ENCODE measurements at places on chromosomes 16 and 17.

DNA sequence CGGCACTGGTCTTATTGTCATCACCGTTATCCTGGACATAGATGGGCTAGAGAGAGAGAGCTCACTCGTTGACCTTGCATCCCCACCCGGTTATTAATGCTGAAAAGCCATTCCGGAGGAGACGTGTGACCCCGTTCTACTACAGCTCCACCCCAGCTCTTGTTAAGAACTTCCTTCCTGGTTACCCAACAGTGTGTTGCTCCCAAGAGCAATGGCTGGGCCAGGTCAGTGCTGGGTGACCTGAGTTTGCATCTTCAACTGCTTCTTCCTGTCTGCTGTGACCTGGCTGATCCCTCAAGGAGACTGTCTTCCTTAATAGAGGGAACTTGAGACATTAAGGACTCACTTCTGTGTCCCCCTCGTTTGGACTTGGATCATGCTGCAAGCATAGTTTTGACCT, 96.1 kb upstream of the SDK2 start:
- DNase-seq = no peak

DNA sequence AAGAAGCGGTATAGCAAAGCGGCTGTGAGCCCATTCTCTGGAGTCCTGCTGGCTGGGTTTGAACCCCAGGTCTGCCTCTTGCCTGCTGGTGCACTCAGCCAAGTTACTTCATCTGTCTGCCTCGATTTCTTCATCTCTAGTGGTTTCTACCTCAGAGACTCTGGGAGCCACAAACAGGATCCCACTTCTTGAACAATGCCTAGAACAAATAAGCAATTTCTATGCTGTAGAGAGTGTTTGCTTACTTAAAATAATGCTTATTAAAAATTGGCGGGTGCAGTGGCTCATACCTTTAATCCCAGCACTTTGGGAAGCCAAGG, 75.5 kb downstream of the CMIP start:
- no peak for DNase-seq

DNA sequence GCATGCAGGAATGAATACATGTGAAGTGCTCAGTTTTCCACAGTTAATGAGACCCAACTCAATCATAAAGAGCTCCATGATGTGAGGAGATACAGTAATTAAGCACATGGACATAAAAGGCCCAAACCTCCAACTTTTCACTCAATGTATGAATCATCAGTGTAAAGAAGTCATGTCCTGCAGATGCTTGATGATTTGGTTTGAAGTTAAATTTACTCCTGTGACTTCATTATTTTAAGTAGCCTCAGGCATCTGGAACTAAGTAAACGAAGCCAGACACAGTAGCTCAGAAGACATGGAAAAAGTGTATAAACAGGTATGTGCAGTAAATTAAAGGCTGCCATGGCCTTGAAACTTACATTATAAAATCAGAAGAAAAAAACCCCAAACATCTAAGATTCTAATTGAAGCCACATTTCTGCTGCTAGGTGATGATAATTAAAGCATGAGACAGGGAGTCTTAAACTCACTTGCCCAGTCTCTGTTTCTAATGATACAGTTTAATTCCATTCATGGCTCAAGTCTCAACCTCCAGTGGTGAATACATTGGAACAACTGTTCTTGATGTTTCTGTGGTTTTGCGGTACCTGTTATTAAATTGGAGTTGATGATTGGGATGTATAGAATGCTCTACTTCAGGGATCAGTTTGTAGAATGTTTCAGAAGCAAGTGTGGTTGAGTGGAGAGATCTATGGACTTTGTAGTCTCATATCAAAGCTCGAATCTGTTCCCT, 28.9 kb upstream of the CCL2 start:
- no peak for DNase-seq

- no peak for DNase-seq
These were observed 3.8 kb downstream of the TNFSF12 start for GRCh38 chr17:7552621-7553051.

GRCh38 chr16:81447383-81448101, 2.9 kb downstream of the CMIP start:
- no peak for DNase-seq

GRCh38 chr16:23768581-23768980, 13.8 kb downstream of the CHP2 start:
- DNase-seq = no peak

GRCh38 chr17:37710344-37710886, 34.4 kb downstream of the HNF1B start:
- DNase-seq = no peak

GRCh38 chr16:84554627-84555328, 50.3 kb upstream of the MEAK7 start:
- no peak for DNase-seq

DNA sequence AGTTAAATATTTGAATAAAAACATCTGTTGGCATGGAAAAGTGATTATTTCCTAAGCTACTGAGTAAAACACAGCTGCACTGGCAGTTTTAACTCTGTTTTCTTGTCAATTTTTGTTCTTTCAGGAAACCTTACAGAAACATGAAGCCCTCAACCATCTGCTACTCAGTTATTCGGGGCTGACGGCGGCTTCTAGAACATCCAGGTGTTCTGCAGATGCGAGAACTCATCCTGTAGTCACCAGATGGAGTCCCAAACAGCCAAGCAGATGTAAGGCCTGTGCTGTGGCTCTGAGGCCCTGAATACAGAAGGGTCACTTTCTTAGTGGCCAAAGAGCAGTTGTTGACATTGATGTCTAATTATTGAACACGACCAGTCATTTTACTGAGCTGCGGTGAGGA, 15.5 kb downstream of the ARSG start:
- DNase-seq = no peak

- no peak for DNase-seq
These were observed 105.5 kb downstream of the KPNA2 start for GRCh38 chr17:68141050-68141449.

DNA sequence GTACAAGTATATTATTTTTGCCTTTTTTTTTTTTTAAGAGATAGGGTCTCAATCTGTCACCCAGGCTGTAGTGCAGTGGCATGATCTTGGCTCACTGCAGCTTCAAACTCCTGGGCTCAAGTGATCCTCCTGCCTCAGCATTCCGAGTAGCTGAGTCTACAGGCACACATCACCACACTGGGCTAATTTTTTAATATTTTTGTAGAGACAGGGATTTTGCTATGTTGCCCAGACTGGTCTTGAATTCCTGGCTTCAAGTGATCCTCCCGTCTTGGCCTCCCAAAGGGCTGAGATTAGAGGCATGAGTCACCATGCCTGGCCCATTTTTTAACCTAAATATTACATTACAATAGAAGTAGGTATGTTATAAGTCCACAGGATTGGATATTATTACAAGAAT, 3.2 kb downstream of the TERB1 start:
- no peak for DNase-seq

DNA sequence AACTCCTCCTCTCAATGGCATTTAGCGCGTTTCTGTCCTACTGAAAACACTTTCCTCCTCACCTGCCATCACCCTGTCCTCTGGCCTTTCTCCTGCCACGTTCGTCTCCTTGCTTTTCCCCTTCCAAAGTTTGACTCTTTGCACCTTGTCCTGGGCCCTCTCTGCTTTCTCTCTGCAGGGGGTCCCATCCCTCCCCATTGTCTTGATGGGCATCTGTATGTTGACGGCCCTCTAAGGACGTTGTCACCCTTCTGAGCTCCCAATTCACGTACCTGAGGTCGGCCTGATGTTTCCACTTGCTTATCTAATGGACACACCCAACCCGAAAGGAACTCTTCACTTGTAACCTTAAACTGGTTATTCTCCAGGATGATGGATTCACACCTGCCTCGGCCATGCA, 170.4 kb downstream of the WSCD1 start:
- DNase-seq = no peak

GRCh38 chr16:51818342-51818944, 667.4 kb upstream of the SALL1 start:
- no peak for DNase-seq

DNA sequence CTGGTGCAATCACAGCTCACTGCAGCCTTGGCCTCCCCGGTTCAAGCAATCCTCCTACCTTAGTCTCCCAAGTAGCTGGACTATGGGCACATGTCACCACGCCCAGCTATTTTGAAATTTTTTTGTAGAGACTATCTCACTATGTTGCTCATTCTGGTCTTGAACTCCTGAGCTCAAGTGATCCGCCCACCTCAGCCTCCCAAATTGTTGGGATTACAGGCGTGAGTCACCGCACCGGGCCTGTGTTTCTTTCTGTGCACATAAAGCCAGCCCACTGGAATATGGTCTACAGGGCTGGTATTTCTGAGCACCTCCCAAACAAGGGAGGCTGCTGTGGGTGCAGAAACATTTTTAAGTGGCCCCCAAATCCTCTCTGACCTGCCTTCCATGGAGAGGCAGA, 8.4 kb downstream of the TMEM95 start:
- DNase-seq = no peak

GRCh38 chr17:3695129-3695722, 729 bp downstream of the P2RX5 start:
- DNase-seq = no peak

DNA sequence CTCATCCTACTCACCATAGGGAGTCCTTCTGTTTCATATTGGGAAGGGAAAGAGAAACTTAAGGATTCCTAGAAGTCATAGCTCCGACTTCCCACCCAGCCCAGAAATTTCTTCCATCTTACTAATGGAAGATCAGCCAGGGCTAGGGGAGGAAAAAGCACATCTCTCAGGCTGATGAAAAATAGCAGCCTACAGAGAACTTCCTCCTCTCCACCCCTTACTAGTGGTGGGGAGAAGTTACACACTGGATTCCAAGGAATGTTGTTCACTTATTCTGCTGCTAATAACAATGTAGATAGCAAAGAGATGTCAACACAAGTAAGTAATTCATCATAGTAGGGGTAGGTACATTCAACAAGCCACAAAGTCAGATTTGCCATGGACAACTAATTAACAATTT, 94.4 kb downstream of the SPACA3 start:
- no peak for DNase-seq

DNA sequence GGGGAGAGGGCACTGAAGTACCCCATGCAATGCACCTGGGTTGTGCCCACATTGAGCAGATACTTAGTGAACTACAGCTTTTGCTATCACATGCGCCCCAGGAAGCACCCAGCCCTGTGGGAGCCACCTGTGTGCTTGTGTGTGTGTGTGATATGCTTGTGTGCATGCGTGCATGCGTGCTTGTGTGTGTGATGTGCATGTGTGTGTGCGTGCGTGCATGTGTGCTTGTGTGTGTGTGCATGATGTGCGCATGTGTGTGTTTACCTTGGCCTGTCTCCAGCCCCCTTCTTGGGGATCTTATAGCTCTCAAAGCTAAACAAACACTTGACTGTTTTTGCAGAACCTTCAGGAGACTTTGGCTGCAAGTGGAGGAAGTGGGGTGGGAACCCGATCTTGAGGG, 841 bp downstream of the C16orf89 start:
- no peak for DNase-seq

- DNase-seq = no peak
These were observed 259.3 kb downstream of the SOX9 start for GRCh38 chr17:72380120-72380519.

DNA sequence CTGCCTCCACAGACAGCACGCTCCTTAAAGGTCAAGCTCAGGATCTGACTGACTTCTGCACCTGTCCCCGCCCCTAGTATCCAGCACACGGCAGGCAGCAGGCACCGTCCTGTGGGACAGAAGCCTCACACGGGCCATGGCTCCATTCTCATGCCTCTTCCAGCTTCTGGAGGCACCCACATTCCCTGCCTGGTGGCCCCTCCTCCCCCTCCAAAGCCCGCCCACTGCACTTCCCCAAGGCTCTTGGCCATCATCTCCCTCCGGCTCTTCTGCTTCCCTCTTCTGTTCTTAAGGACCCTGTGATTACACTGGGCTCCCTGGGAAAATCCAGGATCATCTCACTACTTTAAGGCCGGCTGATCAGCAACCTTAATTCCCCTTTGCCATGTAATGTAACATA, 3.5 kb downstream of the CANT1 start:
- DNase-seq = no peak

DNA sequence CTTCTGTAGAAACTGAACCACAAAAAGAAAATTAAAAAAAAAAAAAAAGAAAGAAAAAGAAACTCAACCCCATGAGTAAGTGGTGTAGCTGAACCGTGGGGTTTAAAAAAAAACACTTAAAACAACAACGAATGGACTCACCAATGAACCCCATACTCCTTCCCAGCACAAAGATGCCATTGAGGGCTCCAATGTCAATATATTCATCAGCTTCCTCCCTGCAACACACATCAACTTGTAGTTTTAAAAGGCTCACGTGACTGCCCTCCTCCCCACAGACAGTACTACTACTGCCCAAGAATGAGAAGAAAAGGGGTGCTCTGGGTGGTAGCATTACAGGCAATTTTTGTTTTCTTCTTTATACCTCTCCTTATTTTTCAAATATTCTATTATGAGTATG, 3.3 kb upstream of the KLHL11 start:
- DNase-seq = no peak

Measured in vagina (tissue), 2 donors.